ENCODE measurements at places on chromosomes 1 and 21.
A peak's percentile ranks its signal among the peaks of the same experiment; 100 is the strongest.

- H3K27ac ChIP-seq, result no peak overlapping the region
- no peaks in the 10 kb centered on the region for H3K27me3 ChIP-seq
- H3K4me1 ChIP-seq, result no peaks in the 10 kb centered on the region
- H3K4me3 ChIP-seq, result no peak overlapping the region
- no peak for DNase-seq
Observed at GRCh38 chr1:38489844-38490270, 369.7 kb downstream of the RRAGC start.

DNA sequence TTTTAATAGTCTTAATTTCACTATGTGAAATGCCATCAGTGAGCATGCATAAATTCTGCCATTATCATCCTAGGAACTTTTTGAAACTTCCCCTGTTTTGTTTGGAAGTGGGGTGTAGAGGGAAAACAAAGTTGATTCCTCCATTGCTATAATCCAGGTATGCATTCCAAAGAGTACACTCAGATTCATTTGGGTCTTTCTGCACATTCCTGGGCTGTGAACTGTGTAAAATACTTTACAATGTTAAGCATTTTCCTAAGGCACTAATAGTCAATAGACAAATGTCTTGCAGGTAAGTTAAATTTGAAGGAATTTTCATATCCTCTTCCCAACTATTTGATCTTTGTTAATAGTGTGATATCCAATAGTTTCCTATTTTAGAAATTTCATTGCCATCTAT lies 36.2 kb downstream of the SGIP1 start:
- H3K4me1 ChIP-seq, result no peaks in the 10 kb centered on the region
- no peak overlapping the region for H3K4me3 ChIP-seq
- DNase-seq, result no peak
- no peaks in the 10 kb centered on the region for H3K27me3 ChIP-seq
- no peaks in the 10 kb centered on the region for H3K36me3 ChIP-seq
- no peak overlapping the region for H3K27ac ChIP-seq

DNA sequence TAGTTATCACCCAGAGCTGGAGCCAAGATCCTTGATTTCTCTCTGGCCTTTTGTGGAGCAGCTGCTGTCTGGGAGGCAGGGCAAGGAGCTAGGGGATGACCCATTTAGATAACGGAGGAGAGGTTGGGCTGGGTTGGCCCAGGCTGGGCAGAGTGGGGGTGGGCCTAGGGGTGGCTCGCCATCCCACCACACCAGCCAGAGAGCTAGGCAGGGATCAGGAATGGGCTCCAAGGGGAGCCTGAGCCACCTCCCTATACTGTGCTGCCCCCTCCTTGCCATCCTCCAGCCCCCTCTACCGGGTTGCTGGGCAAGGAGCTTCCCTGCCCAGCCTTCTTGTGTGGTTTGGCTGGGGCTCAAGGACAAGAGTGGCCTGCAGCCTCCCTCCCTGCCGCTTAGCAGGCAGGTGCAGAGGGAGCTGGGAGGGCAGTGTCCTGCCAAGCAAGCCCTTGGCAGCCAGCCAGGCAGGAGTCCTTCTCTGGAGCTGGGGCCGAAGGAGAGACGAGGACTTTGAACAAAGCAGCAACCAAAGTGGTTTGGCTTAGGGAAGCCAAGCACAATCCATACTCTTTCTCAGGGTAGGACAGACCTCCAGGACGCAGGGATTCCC lies 4.1 kb downstream of the NUAK2 start:
- peak overlapping the region; percentile 86 for H3K27ac ChIP-seq
- peaks cover 39% of the 10 kb centered on the region for H3K4me1 ChIP-seq
- no peaks in the 10 kb centered on the region for H3K27me3 ChIP-seq
- peak; percentile 54 for DNase-seq

- no peak overlapping the region for H3K4me3 ChIP-seq
- no peaks in the 10 kb centered on the region for H3K4me1 ChIP-seq
- no peak for DNase-seq
- no peak overlapping the region for H3K27ac ChIP-seq
Observed at GRCh38 chr1:162663589-162664106, 31.4 kb downstream of the DDR2 start.

DNA sequence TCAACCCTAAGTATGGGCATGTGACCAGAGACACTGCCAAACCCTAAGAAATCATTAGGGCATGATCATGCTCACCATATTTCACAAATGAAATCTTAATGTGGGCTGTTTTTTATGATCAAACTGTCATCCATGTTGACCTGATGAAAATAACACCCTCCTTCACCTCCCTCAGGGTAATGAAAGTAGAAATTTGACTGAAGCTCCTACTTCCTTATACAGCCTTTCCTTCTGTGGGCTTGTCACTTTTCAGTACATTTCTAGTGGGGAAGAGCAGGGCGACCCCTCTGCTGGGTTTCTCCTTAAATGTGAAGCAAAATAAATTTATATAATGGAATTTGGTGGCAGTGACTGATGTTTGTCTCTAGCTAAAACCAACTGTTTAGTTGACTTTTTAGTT lies 25.9 kb downstream of the IVNS1ABP start:
- DNase-seq, result no peak
- H3K27ac ChIP-seq, result no peak overlapping the region
- H3K4me1 ChIP-seq, result no peaks in the 10 kb centered on the region
- peaks cover 13% of the 10 kb centered on the region for H3K36me3 ChIP-seq
- H3K27me3 ChIP-seq, result no peaks in the 10 kb centered on the region

- DNase-seq, result no peak
- no peak overlapping the region for H3K4me3 ChIP-seq
- no peak overlapping the region for H3K27ac ChIP-seq
- peaks cover 3% of the 10 kb centered on the region for H3K36me3 ChIP-seq
- no peaks in the 10 kb centered on the region for H3K27me3 ChIP-seq
- no peaks in the 10 kb centered on the region for H3K4me1 ChIP-seq
Observed at GRCh38 chr1:3814771-3815561, 18.7 kb upstream of the LRRC47 start.

DNA sequence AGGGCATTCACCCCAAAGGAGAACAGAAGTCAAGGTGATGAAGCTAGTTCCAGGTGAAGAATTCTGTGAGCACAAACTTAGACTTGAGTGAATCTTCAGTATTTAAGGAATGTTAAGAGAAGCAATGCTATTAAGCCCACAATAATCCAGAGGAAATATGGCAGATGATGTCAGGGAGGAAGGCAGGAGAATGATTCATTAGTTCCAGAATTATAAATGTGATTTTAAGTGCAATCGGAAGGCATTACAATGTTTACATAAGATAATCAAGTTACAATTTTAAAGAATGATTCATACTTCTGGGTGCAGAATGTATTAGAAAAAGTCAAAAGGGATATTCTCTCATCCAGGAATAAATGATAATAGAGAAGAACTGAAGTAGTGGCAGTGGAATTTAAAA lies 545.2 kb upstream of the BRINP3 start:
- no peak overlapping the region for H3K4me3 ChIP-seq

GRCh38 chr1:161502181-161502580 lies 3.1 kb upstream of the FCGR2A start:
- no peak for DNase-seq
- no peak overlapping the region for H3K4me3 ChIP-seq
- no peaks in the 10 kb centered on the region for H3K27me3 ChIP-seq

DNA sequence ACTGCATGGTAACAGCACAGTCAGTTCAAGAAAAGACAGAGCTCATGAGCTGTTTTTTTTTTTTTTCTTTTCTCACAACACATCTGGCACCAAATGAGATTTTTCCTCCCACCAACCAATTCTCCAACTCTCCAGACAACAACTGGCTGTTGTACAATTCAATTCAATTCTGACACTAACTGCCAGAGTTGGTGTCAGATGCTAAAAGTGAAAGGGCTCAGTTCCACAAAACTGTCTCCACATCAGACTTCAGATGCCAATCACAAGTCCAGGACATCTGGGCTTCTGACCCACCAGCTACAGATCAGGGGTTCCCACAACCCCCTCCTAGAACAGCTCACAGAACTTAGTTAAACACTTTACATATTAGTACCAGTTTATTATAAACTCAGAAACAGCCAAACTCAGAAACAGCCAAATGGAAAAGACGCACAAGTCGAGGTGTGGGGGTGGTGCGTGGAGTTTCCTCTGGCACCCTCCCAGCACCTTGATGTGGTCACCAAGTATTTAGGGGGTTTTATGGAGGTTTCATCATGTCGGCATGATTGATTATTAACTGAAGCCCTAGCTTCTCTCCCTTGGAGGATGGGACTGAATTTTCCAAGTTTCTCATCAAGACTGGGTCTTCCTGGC lies 39.2 kb upstream of the LRRC8D start:
- DNase-seq, result no peak
- no peak overlapping the region for H3K4me3 ChIP-seq
- no peaks in the 10 kb centered on the region for H3K27me3 ChIP-seq
- no peaks in the 10 kb centered on the region for H3K36me3 ChIP-seq
- H3K4me1 ChIP-seq, result no peaks in the 10 kb centered on the region

DNA sequence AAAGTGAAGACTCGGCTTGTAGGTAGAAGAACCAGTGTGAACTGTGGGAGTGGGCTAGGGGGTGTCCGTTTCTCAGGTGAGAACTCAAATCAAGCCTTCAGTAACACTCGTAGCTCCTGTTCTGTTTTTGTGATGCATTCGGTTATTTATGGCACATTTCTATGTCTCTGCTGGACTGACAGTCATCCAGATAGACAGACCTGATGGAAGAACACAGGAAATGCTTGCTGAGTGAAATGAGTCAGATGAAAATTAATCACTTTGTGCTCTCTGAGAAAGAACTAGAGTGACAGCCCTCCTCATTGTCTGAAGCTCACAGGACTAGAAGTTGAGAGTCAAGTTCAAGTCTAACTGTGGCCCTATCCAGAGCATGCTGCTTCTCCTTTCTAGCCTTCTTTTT lies 360.1 kb upstream of the PLXNA2 start:
- no peaks in the 10 kb centered on the region for H3K27me3 ChIP-seq
- DNase-seq, result no peak
- H3K4me3 ChIP-seq, result no peak overlapping the region
- no peak overlapping the region for H3K27ac ChIP-seq

- no peaks in the 10 kb centered on the region for H3K27me3 ChIP-seq
- no peak for DNase-seq
- H3K4me3 ChIP-seq, result no peak overlapping the region
- no peak overlapping the region for H3K27ac ChIP-seq
- H3K4me1 ChIP-seq, result peaks cover 6% of the 10 kb centered on the region
Observed at GRCh38 chr1:244052728-244053312, 1.7 kb downstream of the ZBTB18 start.

GRCh38 chr1:232428786-232429530 lies 201.0 kb downstream of the SIPA1L2 start:
- no peak for DNase-seq
- H3K36me3 ChIP-seq, result peaks cover 15% of the 10 kb centered on the region
- H3K4me1 ChIP-seq, result no peaks in the 10 kb centered on the region
- no peak overlapping the region for H3K27ac ChIP-seq

- H3K4me3 ChIP-seq, result no peak overlapping the region
- H3K4me1 ChIP-seq, result no peaks in the 10 kb centered on the region
- no peak overlapping the region for H3K27ac ChIP-seq
- no peaks in the 10 kb centered on the region for H3K27me3 ChIP-seq
Observed at GRCh38 chr1:86389307-86389706, 6.8 kb downstream of the ODF2L start.

GRCh38 chr21:14583629-14584255 lies 37.6 kb upstream of the SAMSN1 start:
- no peak for DNase-seq
- H3K27ac ChIP-seq, result no peak overlapping the region
- H3K4me1 ChIP-seq, result no peaks in the 10 kb centered on the region
- no peaks in the 10 kb centered on the region for H3K36me3 ChIP-seq
- no peak overlapping the region for H3K4me3 ChIP-seq

GRCh38 chr1:223549740-223550139 lies 115.8 kb downstream of the CAPN8 start:
- no peaks in the 10 kb centered on the region for H3K4me1 ChIP-seq
- H3K36me3 ChIP-seq, result no peaks in the 10 kb centered on the region
- H3K4me3 ChIP-seq, result no peak overlapping the region
- no peak for DNase-seq
- no peaks in the 10 kb centered on the region for H3K27me3 ChIP-seq

- H3K4me1 ChIP-seq, result no peaks in the 10 kb centered on the region
- no peaks in the 10 kb centered on the region for H3K27me3 ChIP-seq
Observed at GRCh38 chr1:221897321-221897721, 155.4 kb upstream of the DUSP10 start.

DNA sequence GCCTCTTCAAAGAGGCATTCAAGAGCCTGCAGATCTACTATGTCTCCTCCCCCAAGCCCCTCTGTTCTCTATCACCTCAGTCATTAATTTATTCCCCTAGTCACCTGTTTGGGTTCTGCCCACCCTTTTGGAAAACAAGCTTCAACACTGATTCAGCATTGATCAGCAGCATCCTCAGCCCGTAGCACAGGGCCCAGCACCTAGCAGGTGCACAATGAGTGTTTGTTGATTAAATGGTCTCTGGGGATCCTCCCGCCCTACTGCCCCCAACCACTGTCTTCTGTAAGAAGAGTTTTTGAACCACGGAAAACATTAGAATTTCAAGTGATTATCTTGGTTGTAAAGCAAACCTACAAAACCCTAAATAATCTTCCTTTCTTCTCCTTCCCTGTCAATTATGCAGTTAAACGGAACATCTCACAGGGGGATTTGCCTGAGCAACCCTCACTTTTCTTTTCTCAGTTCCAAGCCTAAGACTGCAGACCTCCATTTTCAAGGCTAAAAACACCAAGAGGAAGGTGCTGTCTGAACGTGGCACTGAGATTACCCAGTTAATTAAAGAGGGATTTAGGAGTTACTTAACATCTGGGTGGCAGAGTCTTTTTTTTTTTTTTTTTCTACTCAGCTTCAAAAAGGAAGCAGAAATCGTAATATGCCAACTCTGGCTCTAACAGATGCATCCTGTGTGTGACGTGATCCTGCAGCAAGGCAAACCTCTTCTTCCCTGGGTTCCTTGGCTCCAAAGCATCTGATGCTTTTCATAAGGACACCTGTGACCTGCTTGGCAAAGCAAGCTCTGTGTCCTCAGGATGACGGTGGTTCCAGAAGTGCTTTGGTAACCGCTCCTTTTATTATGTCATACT lies 163.0 kb downstream of the KAZN start:
- DNase-seq, result no peak
- H3K4me1 ChIP-seq, result no peaks in the 10 kb centered on the region
- H3K36me3 ChIP-seq, result no peaks in the 10 kb centered on the region
- no peaks in the 10 kb centered on the region for H3K27me3 ChIP-seq

DNA sequence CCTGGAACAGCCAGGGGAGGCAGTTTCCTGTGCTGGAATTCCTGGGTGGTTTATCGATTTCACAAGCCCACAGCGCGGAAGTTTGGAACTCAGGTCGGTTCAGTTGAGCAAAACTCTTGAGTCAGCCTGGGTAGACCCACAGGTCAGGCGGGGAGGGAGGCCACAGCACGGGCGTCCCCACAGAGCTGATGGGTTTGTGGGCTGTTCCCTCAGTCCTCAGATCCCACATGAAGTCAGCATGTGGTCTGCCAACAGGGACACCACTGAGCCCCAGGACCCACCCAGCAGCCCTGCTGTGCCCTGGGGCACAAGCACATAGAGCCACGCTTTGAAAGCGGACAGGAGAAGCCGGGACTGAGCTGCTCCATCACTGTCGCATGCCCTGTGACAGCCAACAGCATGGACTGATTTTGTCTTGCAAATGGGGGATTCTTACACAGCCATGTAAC lies 17.4 kb downstream of the BMP8A start:
- no peak overlapping the region for H3K4me3 ChIP-seq
- no peak for DNase-seq
- H3K36me3 ChIP-seq, result no peaks in the 10 kb centered on the region
- H3K27me3 ChIP-seq, result no peaks in the 10 kb centered on the region
- no peak overlapping the region for H3K27ac ChIP-seq
